ENCODE measurements at places on chromosomes 3 and 15.

DNA sequence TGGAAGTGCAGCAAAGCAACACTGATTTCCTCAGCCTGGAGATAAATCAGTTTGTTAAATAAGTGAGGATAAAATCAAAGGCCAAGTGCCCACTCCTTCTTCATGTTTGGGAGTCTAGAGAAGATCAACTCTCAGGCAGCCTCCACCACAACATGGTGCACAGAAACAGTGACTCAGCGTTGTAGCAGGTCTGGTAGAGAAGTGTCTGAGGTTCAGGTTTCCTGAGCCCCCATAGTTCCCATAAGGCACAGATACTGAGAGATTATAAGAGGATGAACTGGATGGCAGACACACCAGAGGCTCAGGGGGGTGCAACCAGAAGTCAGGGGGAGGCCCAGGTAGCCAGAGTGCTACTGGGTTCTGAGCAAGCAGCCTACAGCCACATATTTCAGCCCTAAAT, 166.7 kb downstream of the FRMD5 start:
- DNase-seq: peak; percentile 14

DNA sequence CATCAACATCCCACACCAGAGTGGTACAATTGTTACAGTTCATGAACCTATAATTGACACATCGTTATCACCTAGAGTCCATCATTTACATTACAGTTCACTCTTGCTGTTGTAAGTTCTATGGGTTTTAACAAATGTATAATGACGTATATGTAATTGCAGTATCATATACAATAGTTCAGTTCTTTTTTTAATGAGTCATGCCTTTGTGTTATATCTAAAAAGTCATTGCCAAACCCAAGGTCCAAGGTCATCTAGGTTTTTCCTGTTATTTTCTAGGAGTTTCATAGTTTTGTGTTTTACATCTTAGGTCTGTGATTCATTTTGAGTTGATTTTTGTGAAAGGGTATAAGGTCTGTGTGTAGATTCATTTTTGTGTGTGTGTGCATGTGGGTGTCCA, 160.9 kb upstream of the GALNT15 start:
- DNase-seq: no peak

GRCh38 chr3:45098310-45098709, 47.9 kb downstream of the CDCP1 start:
- DNase-seq: no peak

GRCh38 chr3:195550723-195551122, 7.6 kb upstream of the PPP1R2 start:
- DNase-seq: no peak

DNA sequence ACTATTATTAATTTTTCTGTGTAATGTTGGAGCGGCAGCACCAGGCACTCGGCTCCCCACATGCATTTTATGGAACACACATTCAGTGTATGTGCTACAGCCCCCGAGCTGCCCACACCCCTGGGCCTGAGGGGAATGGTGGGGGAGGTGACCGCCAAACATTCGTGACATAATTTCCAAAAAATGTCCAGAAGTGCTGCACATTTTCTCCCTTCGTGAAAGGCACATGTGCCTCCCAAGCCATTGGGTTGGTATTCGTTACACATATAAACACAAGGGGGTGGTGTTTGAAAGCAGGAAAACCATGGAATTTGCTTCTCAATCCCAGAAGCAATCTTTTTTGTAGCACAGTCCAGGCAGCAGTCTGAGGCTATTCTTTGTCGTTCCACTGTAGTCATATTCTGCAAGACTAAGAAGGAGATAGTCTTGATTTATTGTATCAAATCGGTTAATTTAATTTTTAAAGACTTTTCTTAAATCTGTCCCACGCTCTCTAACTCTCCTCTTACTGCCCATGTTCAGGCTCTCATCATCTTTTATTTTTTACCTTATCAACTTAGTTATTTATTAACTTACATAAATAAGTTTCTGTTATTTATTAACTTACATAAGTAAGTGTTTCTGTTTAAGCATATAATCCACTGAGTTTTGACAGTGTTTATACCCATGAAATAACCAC, 39.2 kb upstream of the POLR2M start:
- DNase-seq: peak; percentile 19

GRCh38 chr3:3902161-3902560, 102.9 kb downstream of the LRRN1 start:
- DNase-seq: no peak

GRCh38 chr3:119913021-119913420, 131.1 kb downstream of the NR1I2 start:
- peak; percentile 12 for DNase-seq

DNA sequence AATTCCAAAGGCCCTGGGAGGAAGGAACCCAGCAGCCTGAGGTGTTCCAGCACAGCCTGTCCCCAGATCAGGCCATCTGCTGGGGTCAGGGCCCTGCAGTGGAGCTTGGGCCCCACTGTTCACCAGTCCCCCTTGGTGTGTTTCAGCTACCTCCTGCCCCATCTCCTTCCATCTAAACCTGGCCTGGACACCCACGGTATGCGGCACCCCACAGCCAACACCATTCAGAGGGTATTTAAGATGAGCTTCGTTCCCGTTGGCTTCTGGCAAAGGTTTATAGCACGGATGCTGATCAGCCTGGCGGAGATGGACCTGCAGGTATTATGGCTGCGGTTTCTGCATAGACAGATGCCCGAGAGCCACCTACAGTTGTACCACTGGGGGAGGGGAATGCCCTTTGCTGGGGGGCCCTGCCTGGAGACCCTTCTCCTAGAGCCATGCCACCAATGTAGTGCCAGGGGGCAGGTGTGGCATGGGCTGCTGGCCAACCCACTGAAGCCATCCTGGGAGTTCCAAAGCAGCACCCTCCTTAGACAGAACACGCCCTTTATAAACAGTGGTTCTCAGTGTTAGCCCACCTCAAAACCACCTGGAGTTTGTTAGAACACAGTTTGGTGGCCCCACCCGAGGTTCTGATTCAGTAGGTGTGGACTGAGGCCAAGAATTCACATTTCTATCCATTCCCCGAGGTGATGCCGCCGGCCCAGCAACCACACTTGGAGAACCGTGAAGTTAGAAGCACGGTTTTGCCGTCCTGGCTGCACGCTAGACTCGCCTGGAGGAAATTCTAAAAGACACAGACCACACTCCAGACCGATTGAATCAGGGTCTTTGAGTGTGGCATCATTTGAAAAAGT, 126.9 kb downstream of the LRRK1 start:
- no peak for DNase-seq

DNA sequence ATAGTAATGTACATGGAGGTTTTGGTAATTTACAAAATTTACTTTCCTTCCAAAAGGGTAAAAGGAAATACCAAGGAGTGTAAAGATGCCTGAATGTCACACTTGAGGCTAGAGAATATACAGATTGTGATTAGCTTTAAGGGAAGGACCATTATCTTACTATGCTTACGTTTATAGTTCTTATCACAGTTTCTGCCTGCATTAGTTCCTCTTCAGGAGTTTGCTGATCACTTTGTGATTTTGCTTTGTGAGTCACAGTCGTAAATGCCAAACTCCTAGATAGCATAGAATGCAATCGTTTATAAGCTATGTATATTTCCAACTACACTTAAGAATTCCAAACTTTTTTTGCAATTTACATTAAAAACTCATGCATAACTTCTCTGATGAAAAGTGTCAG, 1034.6 kb downstream of the DIPK2A start:
- DNase-seq: peak; percentile 54

GRCh38 chr3:112020674-112021085, 13.9 kb upstream of the TMPRSS7 start:
- no peak for DNase-seq

GRCh38 chr3:12560505-12561190, 3.8 kb downstream of the MKRN2 start:
- DNase-seq: no peak

DNA sequence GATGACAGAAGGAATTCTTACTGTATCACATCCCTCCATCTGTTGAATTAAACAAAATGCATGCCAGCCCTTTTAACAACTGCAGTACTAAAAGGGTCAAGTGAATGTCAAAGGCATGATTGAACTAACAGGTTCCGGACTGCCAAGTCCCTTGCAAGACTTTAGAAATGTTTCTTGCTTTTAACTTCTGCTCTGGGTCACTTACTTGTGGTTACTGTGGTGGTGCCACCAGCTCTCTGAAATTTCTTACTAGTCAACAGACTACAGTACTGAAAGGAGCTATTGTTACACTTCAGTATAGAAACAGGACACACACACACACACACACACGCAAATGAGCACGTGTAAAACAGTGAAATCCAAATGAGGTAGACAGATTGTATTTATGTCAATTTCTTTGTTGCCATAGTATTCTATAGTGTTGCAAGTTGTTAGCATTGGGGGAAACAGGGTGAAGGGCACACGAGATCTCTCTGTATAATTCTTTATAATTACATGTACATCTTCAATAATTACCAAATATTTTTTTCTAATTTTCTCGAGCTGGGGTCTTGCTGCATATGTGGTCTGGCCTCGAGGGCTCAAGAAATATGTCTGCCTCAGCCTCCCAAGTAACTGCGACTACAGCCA, 79.9 kb upstream of the SLC25A26 start:
- DNase-seq: no peak

All from mesendoderm (in vitro differentiated cells).